ENCODE measurements at places on chromosomes 2 and 18. TPM values are rescaled to one million over a fixed set of nuclear protein-coding genes. Genes with fewer than 3 reads are reported as not detected.
A peak's percentile ranks its signal among the peaks of the same experiment; 100 is the strongest.

- no peak for DNase-seq
These were observed 13.5 kb upstream of the TFCP2L1 start for GRCh38 chr2:121298476-121298875.

GRCh38 chr18:62702259-62702658 is 13.1 kb upstream of the PHLPP1 start:
- DNase-seq = no peak

DNA sequence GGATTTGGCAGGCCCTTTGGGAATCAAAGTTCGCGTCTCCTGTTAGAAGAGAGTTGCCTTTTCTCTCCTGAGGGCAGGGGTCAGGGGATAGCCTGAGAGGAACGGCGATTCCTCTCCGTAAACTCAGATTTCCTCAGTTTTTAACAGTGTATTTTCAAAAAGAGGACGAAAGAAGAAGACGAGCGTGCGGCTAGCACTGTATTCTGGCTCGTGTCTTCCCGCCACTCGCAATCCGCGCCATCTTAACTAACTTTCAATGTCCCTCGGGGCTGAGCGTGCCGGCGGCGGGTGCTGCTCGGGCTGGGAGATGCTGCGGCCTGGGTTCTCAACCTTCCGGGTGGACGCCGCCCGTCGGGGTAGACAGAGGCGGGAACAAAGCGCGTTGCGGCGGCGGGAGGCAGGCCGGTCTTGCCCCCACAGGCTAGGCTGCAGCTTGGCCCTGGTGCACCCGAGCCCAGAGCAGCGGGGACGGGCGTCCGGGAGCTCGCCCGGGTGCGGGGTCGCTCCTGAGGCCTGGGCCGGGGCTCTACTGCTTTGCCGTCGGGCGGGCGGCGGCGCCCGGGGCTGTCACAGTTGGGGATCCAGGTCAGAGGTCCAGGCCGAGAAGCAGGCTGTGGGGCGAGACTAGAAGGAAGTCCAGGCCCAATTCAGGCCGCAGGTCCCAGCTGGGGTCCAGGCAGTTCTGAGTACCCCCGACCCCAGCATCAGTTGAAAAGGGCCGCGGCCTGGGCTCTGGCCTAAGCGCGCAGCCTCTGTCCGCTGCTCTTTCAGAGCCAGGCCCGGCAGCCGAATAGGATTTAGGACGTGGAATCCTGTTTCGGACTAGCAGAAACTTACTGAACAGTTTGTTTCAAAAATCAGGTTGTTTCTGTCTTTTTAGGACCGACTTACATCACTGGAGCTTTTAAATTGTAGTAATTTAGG is 11.8 kb downstream of the TBR1 start:
- no peak for DNase-seq

GRCh38 chr2:21234001-21234400 is 110.2 kb downstream of the TDRD15 start:
- DNase-seq = no peak

- no peak for DNase-seq
These were observed 36.5 kb downstream of the GKN2 start for GRCh38 chr2:68916226-68916625.

GRCh38 chr2:1593371-1594122 is 150.8 kb downstream of the PXDN start:
- peak; percentile 84 for DNase-seq

DNA sequence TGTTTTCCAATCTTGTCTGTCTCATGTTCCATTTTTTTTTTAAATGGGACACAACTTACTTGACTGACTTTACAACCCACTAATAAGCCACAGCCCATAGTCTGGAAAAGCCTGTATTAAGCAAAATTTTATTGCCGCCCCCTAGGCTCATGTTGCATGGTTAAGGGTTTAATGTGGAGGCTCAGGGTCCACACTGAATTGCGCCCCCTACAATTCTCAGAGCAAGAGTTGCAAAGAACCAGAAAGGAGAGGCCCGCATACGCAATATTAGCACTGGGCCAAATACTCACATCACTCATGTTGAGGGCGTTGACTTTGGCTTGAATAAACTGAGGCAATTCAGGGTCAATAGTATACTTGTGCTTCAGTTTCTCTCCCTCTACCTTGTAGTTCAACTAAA is 65.5 kb downstream of the NEB start:
- no peak for DNase-seq

GRCh38 chr2:112814278-112814677 is 22.3 kb downstream of the IL1B start:
- DNase-seq = peak; percentile 21

GRCh38 chr2:60899230-60899891 is 18.0 kb downstream of the REL start:
- no peak for DNase-seq

DNA sequence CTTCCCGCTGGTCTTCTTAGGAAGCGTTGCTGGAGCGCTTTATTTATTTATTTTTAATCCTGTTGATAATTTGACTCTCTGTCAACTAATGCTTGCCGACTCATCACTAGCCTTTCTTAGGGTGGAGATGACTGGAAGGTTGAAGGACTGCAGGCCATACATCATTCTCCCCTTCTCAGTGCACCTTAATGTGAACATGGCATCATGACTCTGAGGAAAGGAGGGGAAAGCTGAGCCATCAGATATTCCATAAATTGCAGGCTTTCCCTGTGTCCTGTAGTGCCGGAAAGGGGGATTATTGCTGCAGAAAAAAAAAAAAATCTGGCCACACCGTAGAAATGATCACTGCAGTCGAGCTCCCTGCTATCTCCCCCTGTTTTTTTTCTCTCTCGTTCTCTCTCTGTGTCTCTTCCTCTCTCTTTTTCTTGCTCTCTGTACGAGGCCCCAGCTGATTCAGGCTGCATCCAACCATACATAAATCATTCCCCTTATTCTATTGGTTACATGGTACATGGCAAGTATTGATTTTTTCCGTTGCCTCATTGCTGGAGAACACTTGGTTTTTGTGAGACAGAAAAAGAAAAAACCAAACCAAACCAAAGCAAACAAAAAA is 125.8 kb upstream of the EFEMP1 start:
- no peak for DNase-seq

GRCh38 chr2:217538719-217539118 is 464.1 kb downstream of the TNS1 start:
- no peak for DNase-seq

DNA sequence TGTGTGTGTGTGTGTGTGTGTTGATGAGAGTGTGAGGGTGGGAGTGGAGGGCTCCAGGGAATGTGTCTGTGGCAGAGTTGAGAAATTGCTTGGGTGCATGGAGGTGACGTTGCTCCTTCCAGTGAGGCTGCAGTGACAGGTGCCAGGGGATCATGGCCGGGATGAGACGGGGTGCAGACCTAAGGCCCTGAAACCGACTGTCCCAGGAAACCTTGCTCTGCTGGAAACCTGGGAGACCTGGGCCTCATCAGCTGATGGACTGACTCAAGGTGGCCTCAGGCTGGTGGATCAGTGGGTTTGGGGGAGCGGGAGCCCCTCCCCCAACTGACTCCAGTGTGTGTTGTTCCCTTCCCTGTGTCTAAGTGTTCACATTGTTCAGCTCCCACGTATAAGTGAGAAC is 56.6 kb downstream of the INHBB start:
- no peak for DNase-seq

GRCh38 chr2:97728091-97728731 is 14.8 kb downstream of the ZAP70 start:
- DNase-seq = peak; percentile 62

- DNase-seq = no peak
These were observed at the start of gene GPR148 for GRCh38 chr2:130728549-130729316. Gene GPR148, plus strand, starts transcription at chr2:130729070. Its CDS starts 82 bp downstream, at chr2:130729152.

DNA sequence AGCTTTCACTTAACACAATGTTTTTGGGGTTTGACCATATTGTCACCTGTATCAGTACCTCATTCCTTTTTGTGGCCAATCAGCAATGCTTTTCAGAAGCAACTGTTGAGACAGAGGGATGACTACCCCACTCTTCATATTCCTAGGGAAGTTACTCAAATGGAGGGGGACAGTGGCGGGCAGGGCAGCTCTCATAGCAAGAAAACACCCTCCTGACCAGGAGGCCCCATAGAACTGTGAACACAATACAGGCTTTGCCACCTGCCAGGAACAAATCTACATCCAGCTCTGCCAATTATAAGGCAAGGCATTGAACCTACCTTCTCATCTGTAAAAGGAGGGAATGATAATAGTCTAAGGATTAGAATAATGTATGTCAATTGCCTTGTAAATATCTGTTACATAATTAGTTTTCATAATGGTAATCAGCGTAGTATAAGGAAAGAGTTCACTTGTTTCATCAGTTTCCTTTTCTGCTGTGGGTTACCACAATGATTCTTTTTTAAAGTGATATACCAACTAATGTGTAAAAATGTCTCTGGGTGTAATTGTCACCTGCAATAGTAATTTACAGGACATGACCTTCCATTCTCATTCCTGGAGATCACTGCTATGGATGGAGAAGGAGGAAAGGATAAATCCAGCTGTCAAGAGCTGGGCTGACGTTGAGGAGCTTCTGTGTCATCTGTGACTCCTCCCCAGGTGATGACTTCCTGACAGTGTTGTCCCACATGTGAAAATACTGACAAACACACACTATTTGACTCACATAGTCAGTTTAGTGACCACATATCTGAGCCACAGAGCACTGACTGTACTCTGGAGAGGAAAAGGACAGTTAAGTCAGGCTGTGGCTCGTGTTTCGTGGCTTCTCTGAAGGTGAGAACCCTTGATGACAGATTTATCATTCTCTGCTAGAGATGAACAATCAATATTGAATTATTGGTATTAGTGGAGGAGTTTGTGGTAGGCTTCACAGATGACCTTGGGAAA is 13.5 kb downstream of the ALPK2 start:
- DNase-seq = no peak

- DNase-seq = no peak
These were observed 843.0 kb downstream of the DPP10 start for GRCh38 chr2:115285416-115285815.

- no peak for DNase-seq
These were observed 628 bp downstream of the SH2D6 start for GRCh38 chr2:85419009-85419675.

- DNase-seq = no peak
These were observed 69.7 kb upstream of the ZNF516 start for GRCh38 chr18:76564655-76565237.

DNA sequence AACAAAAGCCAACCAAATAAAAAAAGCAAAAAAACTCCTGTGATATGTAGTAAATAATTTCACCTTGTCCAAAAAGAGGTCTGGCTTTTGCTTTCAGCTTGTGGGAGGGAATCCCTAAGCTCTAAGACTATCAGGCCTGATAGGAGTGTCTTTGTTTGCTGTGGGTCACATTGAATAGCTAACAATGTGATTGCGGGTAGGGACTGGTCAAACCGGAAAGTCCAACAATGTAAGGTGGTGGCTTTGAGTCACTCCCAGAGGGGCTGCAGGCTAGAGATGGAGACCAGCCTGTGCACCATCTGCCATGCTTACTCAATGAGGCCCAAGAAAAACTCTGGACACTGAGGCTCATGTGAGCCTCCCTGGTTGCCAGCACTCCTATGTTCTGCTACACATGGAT is 192.9 kb downstream of the TFCP2L1 start:
- DNase-seq = no peak

DNA sequence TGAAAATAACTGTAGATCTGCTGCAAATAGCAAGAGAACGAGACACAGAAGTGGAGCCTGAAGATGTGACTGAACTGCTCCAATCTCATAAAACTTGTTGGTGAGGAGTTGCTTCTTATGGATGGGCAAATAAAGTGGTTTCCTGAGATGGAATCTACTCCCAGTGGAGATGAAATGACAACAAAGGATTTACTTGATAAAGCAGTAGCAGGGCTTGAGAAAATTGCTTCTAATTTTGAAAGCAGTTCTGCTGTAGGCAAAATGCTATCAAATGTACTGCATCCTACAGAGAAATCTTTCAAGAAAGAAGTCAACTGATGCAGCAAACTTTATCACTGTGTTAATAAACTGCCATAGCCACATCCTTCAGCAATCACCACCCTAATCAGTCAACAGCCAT is 44.0 kb downstream of the RPRD1A start:
- no peak for DNase-seq

DNA sequence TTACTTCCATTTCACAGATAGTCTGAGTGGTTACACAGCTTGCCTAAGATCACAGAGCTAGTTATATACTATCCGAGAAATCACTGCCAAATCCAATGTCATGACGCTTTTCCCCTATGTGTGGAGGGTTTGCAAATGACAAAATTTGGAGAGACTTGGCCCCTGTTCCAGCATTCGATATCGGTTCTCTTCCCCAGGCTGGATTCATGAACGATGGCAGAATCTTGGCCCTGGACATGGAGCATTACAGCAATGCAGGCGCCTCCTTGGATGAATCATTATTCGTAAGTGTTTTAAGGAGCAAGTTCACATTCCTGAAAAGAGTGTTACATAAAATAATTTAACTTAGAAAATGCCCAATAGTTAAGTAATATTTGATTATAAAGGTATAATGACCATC is 55.1 kb downstream of the AOX1 start:
- no peak for DNase-seq

DNA sequence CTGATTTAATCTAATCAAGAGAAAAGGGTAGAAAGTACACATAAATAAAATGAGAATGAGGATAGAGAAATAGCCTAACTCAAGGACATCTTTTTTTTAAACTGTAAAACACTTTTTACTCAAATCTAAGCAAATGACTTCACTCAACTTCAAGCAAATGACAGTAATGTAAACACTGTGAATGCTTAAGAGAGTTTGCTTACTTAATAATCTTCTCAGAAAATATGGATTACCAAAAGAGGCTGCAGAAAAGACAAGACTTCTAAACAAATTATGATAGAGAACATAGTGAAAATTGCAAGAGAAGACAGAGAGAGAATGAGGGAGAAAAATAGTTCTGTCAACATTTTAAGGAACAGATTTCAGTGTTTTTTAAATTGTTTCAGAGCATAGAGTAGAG is 52.5 kb downstream of the FAM124B start:
- no peak for DNase-seq

DNA sequence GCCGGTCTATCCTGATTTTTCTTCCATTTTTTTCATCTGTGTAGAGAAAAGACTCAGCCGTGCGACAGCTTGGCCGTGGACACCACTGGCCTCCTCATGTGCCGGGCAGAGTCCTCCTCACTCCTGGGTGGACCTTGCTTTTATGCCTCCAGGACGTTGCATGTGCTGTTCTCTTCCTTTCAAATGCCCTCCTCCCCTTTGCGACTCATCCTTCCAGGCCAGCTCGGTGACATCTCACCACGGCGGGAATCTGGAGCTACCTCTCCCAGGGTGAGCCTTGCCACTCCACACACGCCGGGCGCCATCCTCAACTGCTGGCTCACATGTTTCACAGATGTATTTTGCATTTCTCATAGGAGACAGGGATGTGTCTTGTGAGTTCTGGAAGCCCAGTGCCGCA is 198.5 kb upstream of the HDAC4 start:
- no peak for DNase-seq

The IL36RN gene
- total RNA-seq = not detected

The RUFY4 gene
- not detected for total RNA-seq

The CDH20 gene
- total RNA-seq = not detected

The ITGA4 gene
- 22.7 TPM for total RNA-seq

The SFTPB gene
- not detected for total RNA-seq

The SLC25A12 gene
- 22.9 TPM for total RNA-seq

The GAREM1 gene
- total RNA-seq = 5.1 TPM

The SERPINB11 gene
- total RNA-seq = not detected

The STAT1 gene
- total RNA-seq = 130 TPM

The TEKT4 gene
- total RNA-seq = not detected

The SRD5A2 gene
- not detected for total RNA-seq

The SATB2 gene
- 14.8 TPM for total RNA-seq

The INSIG2 gene
- 11.0 TPM for total RNA-seq

The INPP5D gene
- 0.47 TPM for total RNA-seq

The MZT2A gene
- total RNA-seq = 69.3 TPM

The REEP1 gene
- total RNA-seq = 2.1 TPM

Measured in SJCRH30 (cell line).